Vein endothelial cell (primary cell): ENCODE measurements at places on chromosomes 12 and 14. TPM values are rescaled to one million over a fixed set of nuclear protein-coding genes. Genes with fewer than 3 reads are reported as not detected.

FAIM2 gene
- total RNA-seq, result not detected in 2 replicates

RFX4 gene
- not detected in 2 replicates for total RNA-seq

HDAC7 gene
- total RNA-seq, result 86.2 and 110 TPM in 2 replicates

ADAM20 gene
- 0.65 and 0.67 TPM in 2 replicates for total RNA-seq

HOXC12 gene
- total RNA-seq, result not detected in 2 replicates

CEBPE gene
- not detected in 2 replicates for total RNA-seq

AJUBA gene
- total RNA-seq, result 54.9 and 71.9 TPM in 2 replicates

HOXC5 gene
- total RNA-seq, result not detected in 2 replicates

C12orf50 gene
- total RNA-seq, result not detected in 2 replicates

NGB gene
- not detected in 2 replicates for total RNA-seq

SCARB1 gene
- 32.0 and 55.1 TPM in 2 replicates for total RNA-seq

APPL2 gene
- total RNA-seq, result 18.5 and 26.1 TPM in 2 replicates

PGF gene
- 320 and 421 TPM in 2 replicates for total RNA-seq

NTF3 gene
- 0.19 TPM in 1 of 2 replicates, not detected in the other for total RNA-seq

CLEC1B gene
- not detected in 2 replicates for total RNA-seq

AGAP2 gene
- 0.29 and 0.33 TPM in 2 replicates for total RNA-seq

DIO3 gene
- total RNA-seq, result not detected in 2 replicates

ENDOU gene
- total RNA-seq, result not detected in 2 replicates

SOCS4 gene
- 23.8 and 31.9 TPM in 2 replicates for total RNA-seq

BCL11B gene
- total RNA-seq, result 0.19 and 0.33 TPM in 2 replicates

KRT73 gene
- not detected in 2 replicates for total RNA-seq

MGAT4C gene
- total RNA-seq, result 0.10 TPM in 1 of 2 replicates, not detected in the other

LRRK2 gene
- total RNA-seq, result 0.33 and 2.0 TPM in 2 replicates

KERA gene
- not detected in 2 replicates for total RNA-seq

RNF212B gene
- total RNA-seq, result not detected in 2 replicates

CACNA1C gene
- 0.86 and 0.98 TPM in 2 replicates for total RNA-seq

TAS2R7 gene
- 0.48 TPM in 1 of 2 replicates, not detected in the other for total RNA-seq

MYF6 gene
- not detected in 2 replicates for total RNA-seq

PLEKHG7 gene
- total RNA-seq, result not detected in 2 replicates

ARHGAP9 gene
- not detected in 2 replicates for total RNA-seq

NUBPL gene
- total RNA-seq, result 6.9 and 8.1 TPM in 2 replicates

C3AR1 gene
- 0.19 and 0.65 TPM in 2 replicates for total RNA-seq
